T-helper 2 cell (primary cell): ENCODE measurements at places on chromosomes 16 and 17.

DNA sequence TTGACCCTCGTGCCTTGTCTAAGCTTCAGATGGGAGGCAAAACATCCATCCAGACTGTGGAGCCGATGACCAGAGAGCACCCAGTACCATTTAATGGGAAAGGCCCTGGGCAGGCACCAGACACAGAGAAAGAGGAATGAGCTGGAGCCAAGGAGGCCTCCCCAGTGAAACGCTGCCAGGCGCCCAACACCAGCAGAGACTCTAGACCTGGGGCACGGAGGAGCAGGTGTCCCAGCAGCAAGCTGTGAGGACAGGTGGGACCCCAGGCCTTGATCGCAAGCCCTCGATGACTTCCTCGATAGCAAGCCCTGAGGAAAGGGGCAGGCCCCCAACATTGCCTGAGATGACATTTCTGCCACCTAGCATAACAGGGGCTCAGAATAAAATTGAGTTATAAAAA is 62.2 kb upstream of the SIAH1 start:
- no peak for DNase-seq

DNA sequence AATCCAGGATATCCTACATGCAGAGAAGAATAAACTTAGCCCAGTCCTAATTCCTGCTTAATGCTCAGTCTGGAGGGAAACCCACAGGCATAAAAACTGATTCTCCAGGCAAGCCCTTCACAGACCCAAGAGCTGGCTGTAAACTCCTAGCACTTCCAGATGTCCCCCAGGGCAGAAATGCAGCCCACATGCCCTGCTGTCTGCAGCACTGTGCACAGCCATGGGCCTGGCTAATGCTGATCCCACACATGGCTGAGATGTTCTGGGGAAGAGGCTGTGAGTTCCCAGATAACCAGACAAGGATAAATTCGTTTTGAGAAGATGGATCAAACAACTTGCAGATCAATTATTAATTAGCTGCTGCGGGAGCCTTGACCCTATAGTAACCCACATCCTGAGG is 148.4 kb downstream of the AATF start:
- DNase-seq, result no peak

- DNase-seq, result no peak
Measured at GRCh38 chr16:78768226-78768625, 668.8 kb downstream of the WWOX start.

DNA sequence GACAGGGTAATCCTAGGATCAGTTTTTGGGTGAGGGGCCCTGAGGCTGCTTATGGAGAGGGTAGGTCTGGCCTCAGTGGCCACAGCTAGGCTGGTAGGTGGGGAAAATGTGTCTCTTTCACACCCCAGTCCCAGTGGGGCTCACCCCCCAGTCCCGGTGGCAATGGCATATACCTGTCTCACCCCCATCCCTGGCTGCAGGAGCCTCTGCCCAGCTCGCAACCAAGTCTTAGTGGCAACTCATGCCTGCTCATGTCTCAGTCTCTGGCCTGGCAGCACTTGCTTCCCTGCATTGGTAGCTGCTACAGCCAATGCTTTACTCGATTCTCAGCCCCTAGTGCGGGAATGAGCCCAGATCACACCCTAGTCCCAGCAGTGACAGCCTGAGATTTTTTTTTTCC is 221.5 kb downstream of the BCAS3 start:
- DNase-seq, result no peak

DNA sequence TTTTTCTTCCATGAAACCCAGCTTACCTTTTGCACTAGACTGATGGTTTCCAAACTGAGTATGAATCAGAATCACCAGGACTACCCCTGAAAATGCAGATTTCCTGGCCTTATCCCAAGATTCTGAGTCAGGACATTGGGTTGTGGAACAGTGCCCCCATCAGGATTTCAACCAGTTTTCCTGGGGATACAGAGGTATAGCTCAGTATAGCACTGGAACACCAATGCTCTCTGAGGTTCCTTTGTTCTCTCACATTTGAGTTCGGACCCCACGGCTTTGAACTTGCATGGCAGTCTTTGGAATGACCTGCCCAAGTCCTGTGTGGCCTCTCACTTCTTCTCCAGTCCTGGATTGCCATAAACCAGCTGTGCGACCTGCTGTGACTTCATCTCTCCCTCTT is 12.8 kb upstream of the CCL8 start:
- DNase-seq, result no peak

- no peak for DNase-seq
Measured at GRCh38 chr17:35103271-35103670, 16.4 kb downstream of the RAD51D start.
